ENCODE measurements at places on chromosomes 16 and 17.

- DNase-seq = no peak
Observed at GRCh38 chr17:45290269-45290765, 26.5 kb downstream of the MAP3K14 start.

DNA sequence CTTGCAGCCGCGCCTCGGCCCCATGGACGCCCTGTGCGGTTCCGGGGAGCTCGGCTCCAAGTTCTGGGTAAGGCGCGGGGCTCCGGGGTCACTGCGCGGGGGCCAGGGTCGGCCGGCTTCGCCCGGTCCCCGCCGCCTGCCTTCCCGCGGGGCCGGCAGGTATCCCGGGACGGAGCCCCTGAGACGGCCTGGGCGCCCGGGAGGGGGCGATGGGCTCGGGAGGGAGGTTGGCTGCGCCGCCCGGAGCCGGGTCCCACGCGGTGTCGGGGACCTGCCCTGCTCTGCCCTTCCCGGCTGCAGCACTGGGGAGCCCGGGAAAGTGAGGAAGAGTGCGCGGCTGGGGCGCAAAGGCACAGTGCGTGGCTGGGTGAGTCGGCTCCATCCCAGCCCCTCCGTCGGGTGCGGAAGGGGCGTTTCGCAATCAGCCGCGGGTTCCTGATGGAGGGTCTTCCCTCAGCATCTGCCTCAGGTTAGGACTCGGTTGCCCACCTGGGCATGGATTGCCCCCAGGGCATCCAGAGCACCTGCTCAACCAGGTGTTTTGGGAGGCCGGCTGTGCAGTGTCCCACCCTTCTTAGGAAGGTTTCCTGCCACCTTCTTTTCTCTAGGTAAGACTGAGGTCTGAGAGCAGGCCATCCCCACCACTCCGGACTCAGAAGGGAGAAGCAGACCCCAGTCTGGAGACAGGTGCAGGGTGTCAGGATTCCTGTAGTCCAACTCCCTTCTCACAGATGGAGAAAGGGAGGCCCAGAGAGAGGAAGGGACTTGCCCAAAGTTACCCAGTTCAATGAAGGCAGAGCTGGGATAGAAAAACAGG is 442 bp downstream of the ABCC3 start:
- no peak for DNase-seq

GRCh38 chr17:35069311-35069710 is 5.8 kb upstream of the RFFL start:
- DNase-seq = no peak

- no peak for DNase-seq
Observed at GRCh38 chr17:49045376-49045775, 48.2 kb downstream of the IGF2BP1 start.

All from muscle of leg (tissue), 16 donors.